AG04449 (cell line): ENCODE measurements at places on chromosomes 4 and X.

- no peak for DNase-seq
Measured at GRCh38 chrX:107684956-107685385, 56.7 kb downstream of the PRPS1 start.

GRCh38 chr4:169611157-169611556, 1.2 kb downstream of the NEK1 start:
- no peak for DNase-seq

- DNase-seq, result no peak
Measured at GRCh38 chrX:135707880-135708279, 5.6 kb upstream of the CT45A1 start.

GRCh38 chrX:47169273-47169672, 24.3 kb downstream of the RBM10 start:
- DNase-seq, result no peak

GRCh38 chr4:152634110-152634760, 45.6 kb downstream of the TMEM154 start:
- DNase-seq, result no peak

- DNase-seq, result no peak
Measured at GRCh38 chr4:118175506-118175905, 141.2 kb downstream of the NDST3 start.

- DNase-seq, result no peak
Measured at GRCh38 chr4:3288571-3289094, 4.2 kb upstream of the RGS12 start.

GRCh38 chr4:70619778-70620177, 8.8 kb upstream of the ENAM start:
- no peak for DNase-seq

DNA sequence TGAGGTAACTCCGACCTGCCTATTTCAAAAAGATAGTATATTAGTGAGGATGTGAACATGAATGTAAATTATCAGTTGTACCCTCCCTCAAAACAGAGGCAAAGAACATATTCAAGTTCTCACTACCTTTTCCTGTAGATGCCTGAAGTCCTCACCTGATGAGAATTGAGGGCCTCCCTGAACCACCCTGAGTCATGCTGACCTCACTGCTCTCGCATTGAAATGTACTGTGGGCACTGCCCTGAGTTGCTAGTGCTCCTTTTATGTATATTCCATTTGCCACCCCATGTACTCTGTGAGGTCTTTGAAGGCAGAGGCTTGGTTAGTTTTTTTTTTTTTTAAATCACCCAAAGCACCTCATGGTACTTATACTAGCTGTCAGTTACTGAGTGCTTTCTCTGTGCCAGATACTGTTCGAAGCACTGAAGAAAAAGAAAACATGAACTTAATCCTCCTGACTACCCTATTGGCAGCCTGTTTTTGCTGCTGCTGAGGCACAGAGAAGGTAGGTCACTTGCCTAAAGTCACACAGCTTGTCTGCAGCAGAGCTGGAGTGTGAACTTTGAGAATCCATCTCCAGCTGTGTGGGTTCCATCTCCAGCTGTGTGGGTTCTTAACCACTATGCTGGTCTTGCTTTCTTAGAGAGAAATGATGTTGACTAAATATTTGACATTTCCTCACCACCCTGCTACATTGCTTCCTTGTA, 253.1 kb upstream of the GPC4 start:
- no peak for DNase-seq

- no peak for DNase-seq
Measured at GRCh38 chr4:67894659-67895058, 10.9 kb upstream of the TMPRSS11D start.

GRCh38 chrX:5051831-5052491, 1176.7 kb downstream of the NLGN4X start:
- peak; percentile 26 for DNase-seq

- no peak for DNase-seq
Measured at GRCh38 chr4:33255094-33255493, 2534.9 kb downstream of the PCDH7 start.

GRCh38 chr4:168832763-168833575, 177.1 kb downstream of the CBR4 start:
- no peak for DNase-seq

DNA sequence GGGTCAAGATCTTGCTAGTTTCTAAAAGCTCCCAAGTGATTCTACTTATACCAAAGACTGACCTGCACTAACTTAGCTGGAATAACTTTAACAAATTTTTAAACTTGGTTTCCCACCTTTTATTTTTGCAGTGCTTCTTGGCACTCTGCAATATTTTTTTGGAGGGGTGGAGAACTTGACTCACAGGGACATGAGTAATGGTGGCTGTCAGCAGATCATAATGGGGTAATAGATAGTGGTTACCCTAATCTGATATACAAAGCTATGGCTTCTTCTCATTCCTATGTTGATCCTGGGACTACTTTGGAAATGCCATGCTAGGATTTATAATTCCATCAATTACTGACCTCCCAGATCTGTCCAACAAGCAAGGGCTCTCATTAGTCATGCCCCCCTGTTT, 295.7 kb downstream of the GPAT3 start:
- no peak for DNase-seq

DNA sequence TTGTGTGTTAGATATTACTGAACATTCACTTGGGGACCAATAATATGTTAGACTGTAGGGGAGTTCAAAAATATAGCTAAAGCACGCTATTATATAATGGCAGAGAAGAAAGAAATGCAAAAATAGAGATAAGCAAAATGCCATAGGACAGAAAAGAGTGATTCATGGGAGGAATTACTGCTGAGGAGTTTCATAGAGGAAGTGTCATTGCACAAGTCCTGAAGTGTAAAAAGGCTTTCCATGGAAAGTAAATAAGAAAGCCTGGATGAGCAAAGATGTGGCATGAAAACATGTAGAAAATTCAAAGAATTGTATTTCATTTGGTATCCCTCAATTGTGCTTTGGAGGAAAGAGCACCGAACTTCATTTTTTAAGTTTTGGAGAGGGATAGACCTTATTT, 14.5 kb downstream of the HMGB2 start:
- no peak for DNase-seq

GRCh38 chr4:79439489-79439888, 31.5 kb upstream of the GK2 start:
- no peak for DNase-seq

DNA sequence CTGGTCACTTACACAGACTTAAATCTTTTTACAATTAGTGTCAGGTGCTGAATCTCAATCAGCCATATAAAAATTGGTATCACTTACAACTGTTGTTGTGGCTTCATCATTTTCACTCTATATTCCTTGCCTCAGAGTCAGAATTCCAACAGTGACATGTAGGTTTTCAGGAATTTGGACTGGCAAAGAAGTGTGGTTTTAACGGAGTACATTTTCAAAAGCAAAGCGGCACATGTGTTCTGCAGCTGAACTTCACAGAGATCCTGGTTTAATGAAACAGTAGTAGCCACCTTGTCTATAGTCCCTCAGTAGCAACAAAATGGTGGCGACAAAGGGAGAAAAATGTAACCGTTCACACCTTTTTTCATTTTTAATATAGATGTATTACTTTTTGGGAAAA, 486.6 kb downstream of the FAT4 start:
- DNase-seq, result peak; percentile 3

GRCh38 chrX:20487227-20487626, 220.5 kb upstream of the RPS6KA3 start:
- no peak for DNase-seq

DNA sequence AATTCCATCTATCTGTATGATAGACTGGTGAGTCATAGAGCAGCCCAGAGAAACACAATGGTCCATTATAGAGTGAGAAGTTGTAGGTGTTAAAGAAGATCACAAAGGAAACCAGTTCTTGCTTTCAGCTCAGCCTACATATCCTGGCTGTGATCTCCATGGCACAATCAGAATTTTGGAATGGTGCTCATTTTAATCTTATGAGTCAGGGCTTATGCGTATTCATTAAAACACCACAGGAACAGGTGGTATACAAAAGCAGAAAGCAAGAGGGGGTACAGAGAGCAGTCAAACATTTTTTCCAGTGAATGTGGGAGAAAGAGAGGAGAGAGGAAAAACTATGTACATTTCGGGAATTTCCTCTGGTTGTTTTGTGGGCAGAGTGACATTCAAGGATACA, 126.9 kb downstream of the MFAP3L start:
- no peak for DNase-seq

DNA sequence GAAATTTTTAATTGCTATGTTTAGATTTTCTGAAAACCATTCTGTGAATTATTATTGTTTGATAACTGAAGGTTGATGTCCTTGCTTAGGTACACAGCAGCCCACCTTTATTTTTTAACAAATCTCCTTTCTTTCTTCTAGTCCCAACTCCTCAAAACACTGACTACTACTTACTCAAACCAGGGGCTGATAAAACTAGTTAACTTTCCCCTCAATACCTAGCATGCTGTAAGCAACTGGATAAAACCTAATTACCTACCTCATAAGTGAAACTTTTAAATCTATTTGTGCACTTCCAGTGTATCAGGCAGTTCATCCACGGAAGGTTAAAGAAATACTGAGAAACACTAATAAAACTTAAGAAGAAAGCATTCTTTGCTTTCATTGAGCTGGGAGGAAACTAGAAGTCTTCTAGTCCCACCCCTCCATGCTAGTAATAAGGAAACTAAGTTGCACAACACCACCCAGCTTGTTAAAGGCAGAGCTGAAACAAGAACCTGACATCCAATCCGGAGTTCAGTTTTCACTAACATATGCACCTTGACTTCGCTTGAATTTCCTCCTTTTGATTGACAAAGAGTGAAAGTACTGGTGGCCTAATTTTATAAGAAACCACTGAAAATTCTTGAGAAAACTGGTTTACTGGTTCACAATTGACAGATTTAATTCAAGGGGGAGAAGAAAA, 180.2 kb upstream of the TET2 start:
- no peak for DNase-seq

GRCh38 chrX:8520791-8521190, 56.2 kb downstream of the VCX3B start:
- DNase-seq, result no peak

DNA sequence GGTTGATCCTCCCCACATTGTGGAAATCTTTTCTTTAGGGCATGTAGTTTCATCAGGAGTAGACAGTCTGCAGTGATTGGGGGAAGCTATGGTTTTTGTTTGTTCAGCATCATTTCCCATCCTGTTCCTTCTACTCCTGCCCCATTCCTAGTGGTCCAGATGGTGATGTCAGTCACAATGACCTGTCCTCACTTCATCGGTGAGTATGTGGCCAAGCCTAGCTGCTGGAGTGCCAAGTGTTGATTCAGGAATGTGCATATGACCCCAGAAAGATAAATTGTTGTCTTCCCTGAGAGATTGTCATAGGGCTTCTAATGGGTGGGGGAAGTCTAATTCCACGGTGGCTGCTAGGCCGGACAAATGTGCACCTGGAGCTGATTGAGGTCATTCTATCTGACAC, 130.6 kb upstream of the FAT1 start:
- no peak for DNase-seq

- DNase-seq, result peak; percentile 5
Measured at GRCh38 chrX:111869639-111870034, 6.3 kb upstream of the TRPC5OS start.

DNA sequence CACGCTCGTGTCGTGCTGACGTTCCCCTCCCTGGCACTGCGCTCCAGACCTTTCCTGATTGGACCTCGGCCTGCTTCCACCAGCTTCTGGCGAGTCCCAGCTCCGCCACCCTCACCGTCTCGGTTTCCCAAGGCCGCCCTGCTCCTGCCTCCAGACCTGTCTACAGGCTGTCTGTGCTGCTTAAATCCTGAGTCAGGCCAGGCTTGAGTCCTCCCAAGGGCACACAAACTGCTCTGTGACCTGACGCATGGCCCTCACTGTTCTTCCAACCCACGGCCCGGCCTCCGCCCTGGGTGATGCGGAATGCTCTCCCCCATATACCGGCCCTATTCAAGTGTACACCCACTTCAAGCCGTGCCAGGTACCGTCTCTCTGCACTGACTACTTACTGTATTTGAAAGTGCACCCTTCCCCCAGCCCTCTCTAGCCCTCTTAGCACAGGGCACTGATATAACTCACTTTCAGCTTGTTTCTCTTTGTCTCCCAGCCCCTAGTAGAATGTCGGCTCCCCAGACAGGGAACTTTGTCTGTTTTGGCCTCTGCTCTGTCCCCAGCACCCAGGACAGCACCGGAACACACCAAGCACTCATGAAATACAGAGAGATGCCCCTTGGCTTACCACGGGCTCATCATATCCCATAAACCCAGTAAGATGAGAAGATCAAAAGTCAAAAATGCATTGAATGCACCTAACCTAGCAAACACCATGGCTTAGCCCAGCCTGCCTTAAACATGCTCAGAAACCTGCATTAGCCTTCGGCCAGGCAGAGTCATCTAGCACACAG, 63.1 kb upstream of the AFAP1 start:
- no peak for DNase-seq

DNA sequence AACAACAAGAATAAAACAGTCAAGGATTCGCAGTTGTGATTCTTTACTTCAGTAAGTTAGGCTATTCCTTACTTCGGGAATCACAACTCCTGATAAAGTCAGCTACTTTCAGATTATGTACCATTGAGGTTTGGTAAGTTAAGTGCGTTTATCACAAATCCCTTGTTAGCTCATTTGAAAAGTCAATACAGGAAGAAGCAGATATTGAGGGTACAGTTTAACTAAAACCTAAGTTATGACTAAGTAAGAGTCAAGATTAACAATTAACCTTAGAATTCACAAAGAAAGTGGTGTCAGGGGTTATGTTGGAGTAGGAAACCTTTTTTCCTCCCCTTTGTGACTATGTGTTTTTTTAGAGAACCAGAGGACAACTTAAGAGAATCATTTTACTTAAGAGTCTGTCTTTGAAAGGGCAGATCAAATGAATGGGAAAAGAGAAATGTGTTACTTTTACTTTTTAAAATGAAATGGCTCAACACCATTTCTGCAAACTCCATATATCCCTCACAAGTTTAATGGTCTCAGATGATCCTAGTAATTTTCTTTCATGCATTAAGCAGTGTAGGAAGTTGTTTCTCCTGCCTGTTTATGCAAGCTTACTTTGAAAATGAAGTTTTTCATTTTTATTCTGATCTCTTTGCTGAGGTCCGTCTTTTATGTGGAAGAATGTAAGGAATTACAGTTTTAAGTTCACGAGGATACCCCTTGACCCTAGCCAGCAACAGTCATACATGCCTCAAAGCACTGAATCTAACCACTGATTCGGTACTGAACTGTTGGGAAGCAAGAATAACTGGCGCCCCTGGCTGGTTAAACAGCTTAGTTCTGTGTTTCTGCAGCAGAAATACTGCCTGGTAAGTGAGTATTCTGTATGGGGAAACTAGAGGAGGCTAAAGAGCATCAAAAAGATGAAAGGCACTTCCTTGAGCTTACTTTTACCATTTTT, 211.7 kb downstream of the SLC4A4 start:
- peak; percentile 44 for DNase-seq

- no peak for DNase-seq
Measured at GRCh38 chr4:89119836-89120235, 8.5 kb downstream of the TIGD2 start.

- no peak for DNase-seq
Measured at GRCh38 chr4:107736924-107737448, 17.0 kb upstream of the PAPSS1 start.

DNA sequence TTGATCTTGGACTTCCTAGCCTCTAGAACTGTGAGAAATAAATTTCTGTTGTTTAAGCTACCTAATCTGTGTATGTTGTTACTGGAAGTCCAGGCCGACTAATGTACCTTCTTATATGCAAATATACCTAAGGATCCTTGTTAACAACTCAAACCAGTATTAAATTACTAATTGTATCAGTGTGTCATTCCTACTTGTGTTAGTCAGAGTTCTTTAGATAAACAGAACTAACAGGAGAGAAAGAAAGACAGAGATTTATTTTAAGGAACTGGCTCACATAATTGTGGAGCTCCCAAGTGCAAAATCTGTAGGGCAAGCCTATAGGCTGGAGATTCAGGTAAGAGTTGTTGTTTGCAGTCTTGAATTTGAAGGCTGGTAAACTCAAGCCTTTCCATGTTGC, 120.0 kb downstream of the ADGRL3 start:
- no peak for DNase-seq

- DNase-seq, result no peak
Measured at GRCh38 chr4:162700815-162701361, 465.8 kb downstream of the NAF1 start.
